ENCODE measurements at places on chromosomes 13 and 19.

GRCh38 chr13:80523134-80523533, 182.2 kb upstream of the SPRY2 start:
- DNase-seq: no peak

GRCh38 chr19:15995536-15995935, 46.7 kb downstream of the OR10H4 start:
- DNase-seq: no peak

DNA sequence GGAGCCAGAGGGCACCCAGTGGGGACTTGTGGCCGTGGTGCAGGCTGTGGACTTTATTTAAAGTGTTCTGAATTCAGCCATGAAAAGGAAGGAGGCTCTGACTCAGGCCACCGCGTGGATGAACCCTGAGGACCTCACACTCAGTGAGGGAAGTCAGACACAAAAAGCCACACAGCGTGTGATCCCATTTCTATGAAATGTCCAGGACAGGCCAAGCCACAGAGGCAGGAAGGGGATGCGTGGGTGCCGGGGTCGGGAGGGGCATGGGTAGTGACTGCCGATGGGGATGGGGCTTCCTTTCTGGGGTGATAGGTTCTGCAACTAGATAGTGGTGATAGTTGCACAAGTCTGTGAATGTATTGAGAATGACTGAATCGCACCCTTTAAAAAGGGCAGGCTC, 8.7 kb upstream of the ZBTB7A start:
- no peak for DNase-seq

DNA sequence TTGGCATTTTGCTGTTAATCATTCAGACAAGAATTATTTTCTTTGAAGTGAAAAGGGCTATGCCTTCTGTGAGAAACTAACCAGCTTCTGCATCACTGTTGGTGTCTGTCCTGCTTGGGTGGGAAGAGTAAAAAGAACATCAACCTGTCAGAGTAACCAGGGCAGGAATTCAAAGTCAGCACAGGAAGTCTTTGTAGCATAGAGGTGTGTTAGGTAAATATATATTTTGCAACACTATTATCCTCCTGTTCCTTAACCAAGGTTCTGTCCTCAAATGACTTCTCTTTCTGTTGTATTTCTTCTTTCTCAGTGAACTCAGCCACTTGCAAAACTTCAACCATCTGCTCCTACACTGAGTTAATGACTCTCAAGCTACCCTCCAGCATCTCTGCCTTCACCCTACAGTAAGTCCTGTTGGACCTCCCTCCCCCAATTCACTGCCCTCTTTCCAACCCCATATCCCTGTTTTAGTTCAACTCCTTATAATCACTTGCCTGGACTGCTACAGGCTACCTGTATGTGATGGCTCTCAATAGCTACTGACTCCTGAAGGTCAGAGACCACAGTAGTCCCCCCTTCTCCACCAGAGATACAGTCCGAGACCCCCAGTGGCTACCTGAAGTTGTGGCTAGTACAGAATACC, 49.9 kb downstream of the SMAD9 start:
- no peak for DNase-seq

GRCh38 chr19:16615808-16616207, 12.2 kb downstream of the MED26 start:
- no peak for DNase-seq

GRCh38 chr19:30690935-30691818, 319.0 kb downstream of the ZNF536 start:
- no peak for DNase-seq

All from NCI-H526 treated with DMSO at 0.1 percent for 48 hours (cell line).